ENCODE measurements at places on chromosomes 2 and 18. TPM values are rescaled to one million over a fixed set of nuclear protein-coding genes. Genes with fewer than 3 reads are reported as not detected.

ANKRD62 gene
- total RNA-seq, result not detected

BOLL gene
- not detected for total RNA-seq

SULT1C4 gene
- total RNA-seq, result not detected

IL1F10 gene
- not detected for total RNA-seq

SOS1 gene
- total RNA-seq, result 11.2 TPM

TXNDC2 gene
- not detected for total RNA-seq

LYPD6B gene
- not detected for total RNA-seq

CROCC2 gene
- total RNA-seq, result 0.12 TPM

YIPF4 gene
- total RNA-seq, result 11.6 TPM

GORASP2 gene
- 34.0 TPM for total RNA-seq

SIX2 gene
- total RNA-seq, result 0.47 TPM

GCKR gene
- 3.5 TPM for total RNA-seq

EML6 gene
- total RNA-seq, result 0.75 TPM

GKN1 gene
- not detected for total RNA-seq

NEURL3 gene
- 0.08 TPM for total RNA-seq

POTEC gene
- total RNA-seq, result not detected

HOXD11 gene
- not detected for total RNA-seq

ACKR3 gene
- 45.9 TPM for total RNA-seq

CELF4 gene
- total RNA-seq, result not detected

CHRNG gene
- total RNA-seq, result not detected

RND3 gene
- total RNA-seq, result 287 TPM

IL36A gene
- not detected for total RNA-seq

UGT1A8 gene
- 0.08 TPM for total RNA-seq

LHCGR gene
- not detected for total RNA-seq
